CD8-positive, alpha-beta T cell (primary cell): ENCODE measurements at places on chromosomes 13 and 19.

DNA sequence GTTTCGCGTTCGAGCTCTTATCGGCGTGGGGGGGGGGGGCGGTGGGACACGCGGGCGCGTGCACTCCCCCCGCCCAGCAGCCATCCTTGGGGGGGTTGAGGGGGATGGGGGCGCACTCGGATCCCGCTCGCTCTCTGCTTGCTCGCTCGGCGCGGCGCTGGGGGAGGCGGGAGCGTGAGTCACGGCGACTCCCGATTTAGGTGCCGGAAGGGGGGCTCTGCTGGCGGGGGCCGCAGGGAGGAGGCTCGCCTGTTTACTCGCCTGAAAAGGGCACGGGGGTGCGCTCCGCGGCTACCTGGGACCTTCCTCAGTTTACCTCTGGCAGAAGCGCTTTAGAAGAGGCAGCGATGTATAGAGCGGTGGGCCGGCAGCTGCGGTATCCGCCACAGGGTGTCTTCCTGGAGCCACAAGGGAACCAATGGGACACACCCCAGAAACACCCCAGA, 1.1 kb upstream of the PDE4A start:
- DNase-seq: no peak

DNA sequence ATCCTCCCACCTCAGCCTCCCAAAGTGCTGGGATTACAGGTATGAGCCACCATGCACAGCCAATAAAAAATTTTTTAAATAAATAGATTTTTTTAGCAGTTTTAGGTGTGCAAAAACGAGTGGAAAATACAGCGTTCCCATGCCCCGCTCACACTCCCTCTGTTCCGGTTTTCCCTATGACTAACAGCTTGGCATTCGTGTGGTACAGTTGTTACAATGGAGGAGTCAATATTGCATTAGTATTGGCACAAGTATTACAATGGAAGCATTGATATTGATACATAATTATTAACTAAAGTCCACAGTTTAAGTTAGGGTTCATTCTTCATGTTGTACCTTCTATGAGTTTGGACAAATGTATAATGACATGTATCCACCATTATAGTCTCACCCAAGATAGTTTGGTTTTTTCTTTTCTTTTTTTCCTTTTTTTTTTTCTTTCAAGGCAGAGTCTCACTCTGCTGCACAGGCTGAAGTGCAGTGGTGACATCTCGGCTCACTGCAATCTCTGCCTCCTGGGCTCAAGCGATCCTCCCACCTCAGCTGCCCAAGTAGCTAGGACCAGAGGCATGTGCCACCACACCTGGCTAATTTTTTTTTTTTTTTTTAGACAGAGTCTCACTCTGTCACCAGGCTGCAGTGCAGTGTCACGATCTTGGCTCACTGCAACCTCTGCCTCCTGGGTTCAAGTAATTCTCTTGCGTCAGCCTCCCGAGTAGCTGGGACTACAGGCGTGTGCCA, 15.4 kb upstream of the RAB20 start:
- no peak for DNase-seq

GRCh38 chr19:41309180-41310032, 566 bp upstream of the CCDC97 start:
- DNase-seq: peak; percentile 56

DNA sequence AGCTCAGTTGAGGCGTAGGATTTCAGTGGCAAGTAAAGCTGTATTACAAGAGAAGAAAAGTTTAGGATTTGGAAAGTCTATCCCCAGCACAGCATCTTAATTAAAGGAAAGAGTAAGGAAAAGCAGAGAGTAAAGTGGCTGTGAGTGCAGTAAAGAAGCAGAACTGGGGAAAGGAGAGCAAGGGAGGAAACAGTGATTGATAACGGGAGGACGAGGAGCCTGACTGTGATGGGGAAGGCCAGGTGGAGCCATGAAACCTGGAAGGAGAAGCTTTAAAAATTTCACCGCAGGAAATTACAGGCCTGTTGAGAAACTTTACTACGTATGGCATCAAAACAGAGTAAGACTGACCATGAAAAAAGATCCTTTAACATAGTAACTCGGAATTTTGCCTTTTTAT, 175.6 kb downstream of the SHISA2 start:
- no peak for DNase-seq

GRCh38 chr13:38494445-38494844, 144.8 kb downstream of the UFM1 start:
- DNase-seq: no peak

- DNase-seq: no peak
Observed at GRCh38 chr19:5395556-5395955, 54.9 kb upstream of the PTPRS start.
